Melanocyte of skin (primary cell): ENCODE measurements at places on chromosomes 5 and 9. TPM values are rescaled to one million over a fixed set of nuclear protein-coding genes. Genes with fewer than 3 reads are reported as not detected.

Gene SV2C
- under 0.01 TPM in 2 replicates for total RNA-seq

Gene SLC34A3
- not detected in 2 replicates for total RNA-seq

Gene DMGDH
- 0.33 and 0.77 TPM in 2 replicates for total RNA-seq

Gene ESM1
- total RNA-seq, result not detected in 2 replicates

Gene NR2F1
- total RNA-seq, result 0.33 and 2.3 TPM in 2 replicates

Gene NRG2
- total RNA-seq, result 2.7 and 3.9 TPM in 2 replicates

Gene TPRN
- total RNA-seq, result 12.7 and 15.6 TPM in 2 replicates

Gene PTGES
- total RNA-seq, result 0.73 and 9.3 TPM in 2 replicates

Gene NUTM2G
- not detected in 2 replicates for total RNA-seq

Gene PAPPA
- total RNA-seq, result 1.4 and 4.0 TPM in 2 replicates

Gene PCDHB15
- total RNA-seq, result under 0.01 TPM in 1 of 2 replicates, not detected in the other

Gene PPP2R2B
- 1.4 and 2.9 TPM in 2 replicates for total RNA-seq

Gene ANKRD20A1
- total RNA-seq, result 1.1 TPM in 1 of 2 replicates, not detected in the other

Gene ADRB2
- total RNA-seq, result 0.34 and 2.9 TPM in 2 replicates

Gene SOHLH1
- total RNA-seq, result not detected in 2 replicates

Gene SLC6A18
- total RNA-seq, result not detected in 2 replicates

Gene TMEM232
- 1.7 and 3.3 TPM in 2 replicates for total RNA-seq

Gene LECT2
- not detected in 2 replicates for total RNA-seq

Gene ORM2
- total RNA-seq, result not detected in 2 replicates

Gene FGFR4
- total RNA-seq, result 1.0 and 1.5 TPM in 2 replicates
